ENCODE measurements at places on chromosomes 3 and 15.

DNA sequence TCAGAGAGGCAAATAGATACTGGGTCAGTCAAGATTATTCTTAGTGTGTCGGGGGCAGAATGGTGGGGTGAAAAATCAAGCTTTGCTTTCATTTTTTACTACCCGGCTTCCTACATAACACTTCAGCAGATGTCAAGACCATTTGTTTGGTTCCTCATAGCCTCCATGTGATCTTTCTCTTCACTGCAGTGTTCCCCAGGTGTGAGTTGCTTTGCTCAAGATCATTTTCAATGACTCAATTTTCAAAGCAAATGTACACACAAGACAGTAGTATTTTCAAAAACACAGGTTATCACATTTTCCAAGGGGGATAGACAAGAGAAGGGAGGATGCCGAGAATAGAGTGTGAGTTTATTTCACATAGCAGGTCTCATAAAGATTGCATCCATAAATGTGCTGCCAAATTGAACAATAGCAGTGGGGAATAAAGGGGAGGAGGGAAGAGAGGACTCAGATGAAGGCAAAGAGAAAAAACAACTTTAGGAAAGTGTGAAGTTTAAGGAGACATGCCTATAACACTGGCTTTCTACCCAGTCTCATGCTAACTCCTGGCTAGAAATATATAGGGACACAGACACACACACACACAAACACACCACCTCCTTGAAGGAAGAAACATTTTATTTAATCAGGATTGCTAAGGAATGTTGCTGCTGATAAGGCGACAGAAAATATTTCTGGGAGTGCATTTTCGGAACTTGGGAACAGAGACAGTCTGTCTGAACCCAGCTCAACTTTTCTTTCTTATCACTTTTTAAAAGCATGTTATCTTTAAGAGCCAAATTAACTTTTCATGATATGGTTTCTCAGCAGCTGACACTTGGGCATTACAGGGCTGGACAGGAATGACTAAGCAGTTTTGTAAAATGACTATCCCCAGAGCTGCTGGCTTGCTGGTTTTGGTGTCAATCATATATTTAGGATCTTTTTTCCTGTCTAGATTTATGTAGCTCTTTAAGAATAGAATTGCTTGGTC lies 402.4 kb downstream of the RBMS3 start:
- DNase-seq: no peak

- no peak for DNase-seq
Measured at GRCh38 chr3:46509661-46510187, 11.9 kb downstream of the RTP3 start.

- DNase-seq: no peak
Measured at GRCh38 chr3:138257986-138258385, 70.9 kb downstream of the ARMC8 start.

DNA sequence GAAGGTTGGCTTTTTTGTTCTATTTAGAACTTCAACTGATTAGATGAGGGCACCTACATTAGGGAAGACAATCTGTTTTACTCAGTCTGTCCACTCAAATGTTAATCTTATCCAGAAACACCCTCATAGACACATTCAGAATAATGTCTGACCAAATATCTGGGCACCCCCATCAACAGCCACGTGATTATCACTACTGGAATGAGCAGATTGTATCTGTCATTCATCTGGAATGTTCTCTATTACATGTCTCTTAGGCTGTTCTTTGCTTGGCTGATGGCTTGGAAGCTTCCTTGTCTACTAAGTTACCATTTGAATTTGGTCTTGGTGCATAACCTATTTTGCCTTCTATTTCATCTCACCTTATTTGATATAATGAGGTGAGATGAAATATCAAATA lies 15.7 kb upstream of the LRRC58 start:
- no peak for DNase-seq

- DNase-seq: no peak
Measured at GRCh38 chr15:63243101-63243500, 34.3 kb upstream of the APH1B start.

DNA sequence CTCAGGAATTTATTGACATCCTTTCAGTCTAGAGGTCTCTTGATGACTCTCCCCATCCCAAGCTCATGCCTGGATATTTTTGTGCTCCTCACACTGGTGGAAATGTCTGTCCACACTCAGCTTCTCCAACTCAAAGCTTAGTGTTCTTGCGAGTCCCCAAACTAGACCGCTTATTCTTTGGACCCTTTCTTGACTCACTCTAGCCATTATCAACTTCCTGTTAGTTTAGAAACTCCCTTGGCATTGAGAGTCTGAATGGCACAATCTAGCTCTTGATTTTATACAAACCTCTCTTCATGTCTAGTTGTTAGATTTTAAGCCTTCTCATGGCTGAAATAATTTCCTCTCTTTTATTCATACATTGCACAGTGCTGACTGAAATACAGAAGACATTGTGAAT lies 19.6 kb downstream of the TIGIT start:
- DNase-seq: no peak

- no peak for DNase-seq
Measured at GRCh38 chr15:48842501-48842900, 31.6 kb upstream of the CEP152 start.

GRCh38 chr3:133238015-133238414 lies 161.8 kb upstream of the BFSP2 start:
- no peak for DNase-seq

- peak; percentile 61 for DNase-seq
Measured at GRCh38 chr15:67120839-67121643, 55.6 kb downstream of the SMAD3 start.

- no peak for DNase-seq
Measured at GRCh38 chr3:108221393-108221792, 831 bp downstream of the IFT57 start.

GRCh38 chr3:86989611-86990010 lies 1.3 kb downstream of the VGLL3 start:
- DNase-seq: no peak

GRCh38 chr15:57684491-57685151 lies 21.9 kb upstream of the POLR2M start:
- DNase-seq: no peak

GRCh38 chr3:110521019-110521418 lies 550.6 kb upstream of the NECTIN3 start:
- no peak for DNase-seq

DNA sequence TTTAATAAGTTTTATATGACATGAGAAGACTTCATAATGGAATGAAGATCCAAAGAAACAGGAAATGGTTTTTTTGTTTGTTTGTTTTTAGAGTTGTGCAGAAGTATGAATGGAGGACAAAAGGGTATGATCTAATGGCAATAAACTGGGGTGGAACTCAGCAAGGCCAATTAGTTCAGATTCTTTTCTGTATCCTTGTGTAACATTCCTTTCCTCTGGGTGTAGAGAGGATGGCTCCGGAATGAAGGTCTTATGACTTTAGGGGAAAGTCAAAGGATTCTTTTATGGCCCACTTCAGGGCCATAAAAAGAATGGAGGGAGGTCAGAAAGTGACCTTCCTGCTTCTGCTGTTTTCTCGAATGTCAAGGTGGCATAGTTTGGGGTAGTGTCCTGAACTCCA lies 152.6 kb downstream of the DPH6 start:
- DNase-seq: peak; percentile 51

GRCh38 chr15:84976746-84977345 lies 4.8 kb upstream of the PDE8A start:
- no peak for DNase-seq

- no peak for DNase-seq
Measured at GRCh38 chr15:77010857-77011256, 15.9 kb downstream of the PSTPIP1 start.

GRCh38 chr3:4476496-4476895 lies 9.4 kb upstream of the SUMF1 start:
- no peak for DNase-seq

GRCh38 chr3:148131990-148132638 lies 565.6 kb upstream of the AGTR1 start:
- DNase-seq: no peak

DNA sequence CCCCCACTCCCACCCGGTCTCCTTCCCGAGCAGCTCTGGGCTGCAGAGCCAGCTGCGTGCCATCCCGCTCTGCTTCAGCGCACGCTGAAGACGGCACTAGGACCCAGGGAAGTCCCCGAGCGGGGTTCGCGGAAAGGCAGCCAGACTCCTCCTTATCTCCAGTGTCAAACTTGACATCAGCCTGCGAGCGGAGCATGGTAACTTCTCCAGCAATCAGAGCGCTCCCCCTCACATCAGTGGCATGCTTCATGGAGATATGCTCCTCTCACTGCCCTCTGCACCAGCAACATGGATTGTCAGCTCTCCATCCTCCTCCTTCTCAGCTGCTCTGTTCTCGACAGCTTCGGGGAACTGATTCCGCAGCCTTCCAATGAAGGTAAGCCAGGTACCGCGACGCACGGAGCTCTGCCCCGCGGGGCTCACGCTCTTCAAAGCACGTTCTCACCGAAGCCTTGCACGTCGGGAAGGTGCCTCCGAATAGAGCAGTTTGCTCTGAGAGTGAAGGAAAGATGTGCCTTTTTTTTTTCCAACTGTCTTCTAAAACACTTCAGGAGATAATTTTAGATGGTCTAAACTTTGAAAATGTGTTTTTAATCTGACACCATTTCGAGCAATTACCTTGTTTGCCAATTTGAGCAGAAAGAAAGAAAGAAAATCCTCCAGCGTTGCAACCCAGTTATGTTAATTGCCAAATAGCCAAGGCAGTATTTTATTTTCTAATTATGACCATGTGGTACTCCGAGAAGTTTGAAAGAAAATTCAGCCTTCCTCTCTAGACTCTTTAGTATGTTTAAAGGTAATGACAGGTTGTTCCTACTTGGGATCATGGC lies at the start of gene EPHA3:
TSS of gene EPHA3 (plus strand) at position 161 of the 830 bp plus-strand sequence. CDS start at position 289, 128 bp downstream.
- peak; percentile 59 for DNase-seq

GRCh38 chr3:66819993-66820501 lies 178.1 kb upstream of the KBTBD8 start:
- DNase-seq: peak; percentile 97

DNA sequence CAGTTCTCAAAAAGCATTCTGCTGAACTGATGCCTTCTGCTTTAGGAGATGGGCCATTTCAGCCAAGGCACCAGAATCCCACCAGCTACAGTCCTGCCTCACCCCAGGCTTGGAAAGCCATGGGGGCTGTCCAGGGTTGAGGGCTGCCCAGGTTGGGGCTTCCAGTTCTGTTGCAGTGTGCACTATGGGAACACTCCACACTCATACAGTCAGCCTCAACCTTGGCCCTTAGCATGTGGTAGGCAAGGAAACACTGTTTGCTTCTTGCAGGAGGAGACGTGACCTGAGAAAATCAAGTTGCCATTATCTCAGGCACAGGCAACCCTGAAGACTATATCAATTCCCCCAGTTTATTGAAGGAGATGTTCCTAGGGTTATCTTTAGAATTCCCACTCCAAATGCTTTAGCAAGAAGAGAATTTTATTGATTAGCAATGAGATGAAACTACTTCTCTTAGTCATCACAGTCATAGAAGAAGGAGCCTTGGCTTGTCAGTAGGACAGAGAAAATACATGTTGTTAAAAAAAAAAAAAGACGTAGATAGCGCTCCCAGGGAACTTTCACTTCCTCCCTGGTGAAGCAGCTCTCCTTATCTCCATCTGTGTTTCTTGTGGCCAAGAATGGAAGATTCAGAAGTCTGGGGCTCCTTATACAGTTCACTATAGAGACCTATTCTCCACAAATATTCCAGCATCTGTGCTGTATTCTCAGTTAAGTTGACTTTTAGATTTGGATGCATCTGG lies 38.3 kb upstream of the IL12A start:
- no peak for DNase-seq

DNA sequence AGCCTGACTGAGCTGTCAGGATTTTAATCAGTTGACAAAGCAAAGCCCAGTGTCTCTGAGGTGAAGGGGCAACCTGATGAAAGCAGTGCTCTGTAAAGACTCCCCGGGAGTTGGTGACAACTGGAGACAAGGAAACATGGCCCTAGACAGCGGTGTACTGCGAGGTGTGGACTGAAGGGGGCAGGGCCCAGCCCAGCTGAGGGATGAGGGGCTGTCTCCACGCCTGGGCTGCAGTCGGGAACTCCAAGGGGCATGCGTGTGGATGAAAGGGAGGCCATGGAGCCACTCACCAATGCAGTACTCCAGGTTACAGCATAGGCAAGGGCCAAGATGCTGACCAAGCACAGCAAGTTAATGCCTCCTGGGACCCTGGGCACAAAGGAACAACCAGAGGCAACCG lies 45.1 kb downstream of the SCAP start:
- no peak for DNase-seq

DNA sequence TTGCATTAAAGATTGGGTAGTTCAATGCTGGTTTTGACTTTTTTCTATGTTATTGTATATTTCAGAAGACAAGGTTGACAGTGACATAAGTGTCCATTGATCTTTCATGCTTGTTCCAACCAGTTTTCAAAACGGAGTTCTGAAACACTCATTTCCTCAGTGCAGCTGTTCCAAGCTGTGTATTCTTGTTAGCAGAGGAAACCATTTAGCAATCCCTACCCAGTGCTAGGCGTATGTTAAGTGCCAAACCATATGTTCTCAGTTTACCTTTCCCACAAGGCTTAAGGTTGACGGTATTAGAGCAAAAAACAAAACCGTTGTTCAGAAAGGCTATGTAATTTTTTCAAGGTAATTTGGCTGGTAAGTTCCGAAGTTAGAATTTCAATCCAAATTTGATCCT lies 9.1 kb downstream of the ATOSA start:
- no peak for DNase-seq

GRCh38 chr3:22691407-22691806 lies 511.7 kb upstream of the UBE2E2 start:
- no peak for DNase-seq

GRCh38 chr3:14801031-14801430 lies 17.7 kb upstream of the FGD5 start:
- DNase-seq: no peak

DNA sequence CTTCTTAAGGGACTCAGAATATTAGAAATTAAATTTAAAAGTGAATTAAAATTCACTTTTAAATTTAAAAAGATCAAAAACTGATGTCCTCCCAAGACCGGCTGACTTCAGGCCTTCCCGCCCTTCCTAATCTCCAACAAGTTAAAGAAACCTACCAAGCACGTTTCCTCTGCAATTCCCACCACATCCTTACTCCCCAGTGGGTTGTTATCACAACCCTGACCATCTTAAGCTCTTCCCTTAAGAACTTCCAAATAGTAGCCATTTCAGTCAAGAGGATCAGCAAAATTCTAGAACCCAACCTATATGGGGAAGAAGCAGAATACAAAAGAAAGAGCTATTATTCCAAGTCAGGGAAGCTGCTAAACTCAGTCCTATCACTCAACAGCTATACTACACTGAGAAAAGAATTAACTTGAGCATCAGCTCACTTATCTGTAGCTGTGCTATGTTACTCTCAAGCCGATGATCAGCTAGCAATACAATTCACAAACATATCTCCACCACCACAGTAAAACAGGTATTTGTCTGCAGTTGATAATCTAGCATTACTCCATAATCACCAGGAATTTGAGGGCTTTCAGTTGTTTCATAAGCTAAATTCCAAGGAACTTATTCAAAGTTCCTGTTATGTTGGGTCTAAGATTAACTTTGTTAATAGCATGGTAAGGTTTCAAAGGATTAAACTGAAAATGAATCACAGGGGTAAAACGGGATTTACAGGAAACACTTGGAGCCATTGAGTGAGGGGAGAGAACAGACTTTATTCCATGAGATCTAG lies 14.3 kb downstream of the ABCC5 start:
- no peak for DNase-seq

- DNase-seq: no peak
Measured at GRCh38 chr3:177443469-177443868, 246.2 kb upstream of the TBL1XR1 start.
